Activated CD4-positive, CD25-positive, alpha-beta regulatory T cell (primary cell): ENCODE measurements at places on chromosomes 3 and 15.

DNA sequence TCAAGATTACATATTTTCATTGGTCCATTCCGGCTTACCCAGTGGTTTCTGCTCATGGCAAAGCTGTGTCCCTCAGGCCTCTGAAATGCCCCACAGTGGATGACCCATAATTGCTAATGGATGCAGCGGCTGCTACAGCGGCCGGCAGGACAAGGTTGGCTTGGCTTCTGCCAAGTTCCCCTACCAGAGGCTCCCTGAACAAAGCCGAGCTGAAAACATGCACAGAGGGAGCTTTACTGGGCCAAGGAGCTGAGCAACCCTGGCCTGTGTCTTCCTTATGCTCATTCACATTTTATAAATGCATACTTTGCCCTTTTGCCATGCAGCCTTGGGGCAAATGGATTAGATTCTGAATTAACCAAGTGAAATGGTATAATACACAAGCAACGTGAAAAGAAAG is 150.5 kb downstream of the NTRK3 start:
- no peak for DNase-seq

DNA sequence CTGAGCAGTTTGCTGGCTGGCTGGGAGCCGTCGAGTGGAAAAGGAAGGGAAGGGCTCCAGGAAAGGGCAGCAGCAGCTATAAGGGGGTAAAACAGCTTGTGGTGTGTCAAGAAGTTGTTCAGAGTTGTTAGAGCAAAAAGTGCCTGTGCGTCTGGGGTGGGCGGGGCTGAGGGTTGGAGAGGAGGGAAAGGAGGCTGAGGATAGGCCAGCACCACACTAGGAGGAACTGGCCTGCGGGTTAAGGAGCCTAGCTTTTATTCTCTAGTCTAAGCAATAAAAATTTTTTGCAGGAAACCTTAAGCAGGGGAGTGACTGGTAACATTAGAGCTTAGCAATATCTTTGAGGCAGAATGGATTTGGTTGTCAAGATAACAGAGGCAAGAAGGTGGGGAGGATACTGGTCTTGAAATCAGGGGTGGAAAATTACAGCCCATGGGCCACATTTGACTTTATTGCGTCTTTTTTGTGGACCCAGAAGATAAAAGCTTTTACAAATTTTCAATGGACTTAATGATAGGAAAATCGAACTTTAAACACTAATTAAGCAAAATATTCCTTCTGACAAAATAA is 134.5 kb upstream of the AADACL2 start:
- DNase-seq = no peak

DNA sequence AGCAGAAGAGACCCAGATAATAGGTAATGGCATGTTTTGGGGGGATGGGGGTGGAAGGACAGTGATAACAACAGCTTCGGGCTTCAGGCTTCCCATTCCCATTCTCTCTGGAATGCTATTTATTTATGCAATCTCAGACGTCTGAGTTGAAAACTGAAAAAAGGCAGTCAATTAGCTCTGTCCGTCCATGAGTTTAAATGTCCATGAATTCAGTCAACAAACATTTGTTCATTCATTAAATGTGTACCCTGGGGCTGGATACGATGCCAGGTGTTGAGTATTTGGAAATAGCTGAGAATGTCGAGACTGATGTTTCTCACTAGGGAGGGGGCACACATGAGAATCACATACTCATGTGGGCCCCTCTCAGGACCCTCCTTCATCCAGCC is 42.4 kb downstream of the AMOTL2 start:
- DNase-seq = no peak

DNA sequence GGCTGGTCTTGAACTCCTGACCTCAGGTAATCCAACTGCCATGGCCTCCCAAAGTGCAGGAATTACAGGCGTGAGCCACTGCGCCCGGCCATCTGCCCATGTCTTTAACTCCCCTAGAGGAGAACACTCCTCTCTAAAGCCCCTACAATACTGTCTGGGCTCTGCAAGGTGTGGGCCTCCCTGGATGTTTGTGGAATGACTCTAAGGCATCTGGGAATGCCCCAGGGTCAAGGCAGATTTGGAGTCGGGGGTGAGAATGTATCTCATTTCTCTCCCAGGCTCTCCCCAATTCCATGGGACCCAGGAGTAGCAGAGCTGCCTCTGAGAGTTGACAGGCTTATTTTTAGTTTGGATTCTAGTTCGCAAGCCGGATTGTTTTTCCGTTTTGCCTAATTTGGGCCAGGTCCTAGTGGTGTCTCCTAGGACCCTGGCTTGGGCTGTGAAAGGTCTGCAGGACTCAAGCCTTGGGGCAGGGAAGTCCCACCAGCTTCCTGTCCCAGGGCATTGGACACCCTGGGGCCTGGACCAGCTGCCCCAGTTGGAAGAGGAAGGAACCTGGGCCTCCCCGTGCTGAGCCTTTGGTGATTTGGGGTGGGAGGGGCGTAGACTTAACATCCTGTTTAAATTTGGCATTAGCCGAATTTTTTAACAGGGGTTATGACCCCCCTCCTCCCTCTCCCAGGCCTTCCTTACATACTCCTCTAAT is 53.5 kb downstream of the MAGEF1 start:
- no peak for DNase-seq

DNA sequence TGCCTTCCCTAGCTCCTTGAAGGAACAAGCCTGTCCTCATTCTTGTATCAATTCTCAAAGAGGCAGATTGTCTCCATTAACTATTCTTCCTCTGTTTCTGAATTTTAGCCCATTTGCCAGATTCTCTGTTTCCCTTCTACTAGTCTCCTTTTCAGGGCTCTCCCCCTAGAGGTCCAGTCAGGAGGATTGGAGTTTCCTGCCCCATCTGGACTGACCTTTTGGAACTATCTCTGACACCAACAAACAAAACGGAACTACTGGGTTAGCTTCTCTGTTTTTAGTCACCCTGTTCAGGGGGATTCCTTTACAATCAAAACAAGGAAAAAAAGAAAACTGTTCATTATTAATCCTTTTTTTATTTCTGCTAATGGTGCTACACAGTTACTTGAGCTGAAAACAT is 10.2 kb upstream of the KPNA4 start:
- no peak for DNase-seq
